ENCODE measurements at places on chromosomes 5 and 9.
A peak's percentile ranks its signal among the peaks of the same experiment; 100 is the strongest.

- DNase-seq, result peak; percentile 97
Measured at GRCh38 chr5:76805821-76806505, 12.9 kb upstream of the F2RL1 start.

GRCh38 chr9:124140941-124141568 is 116.7 kb upstream of the NEK6 start:
- no peak for DNase-seq

- no peak for DNase-seq
Measured at GRCh38 chr9:136344544-136345280, 17.4 kb downstream of the GPSM1 start.

DNA sequence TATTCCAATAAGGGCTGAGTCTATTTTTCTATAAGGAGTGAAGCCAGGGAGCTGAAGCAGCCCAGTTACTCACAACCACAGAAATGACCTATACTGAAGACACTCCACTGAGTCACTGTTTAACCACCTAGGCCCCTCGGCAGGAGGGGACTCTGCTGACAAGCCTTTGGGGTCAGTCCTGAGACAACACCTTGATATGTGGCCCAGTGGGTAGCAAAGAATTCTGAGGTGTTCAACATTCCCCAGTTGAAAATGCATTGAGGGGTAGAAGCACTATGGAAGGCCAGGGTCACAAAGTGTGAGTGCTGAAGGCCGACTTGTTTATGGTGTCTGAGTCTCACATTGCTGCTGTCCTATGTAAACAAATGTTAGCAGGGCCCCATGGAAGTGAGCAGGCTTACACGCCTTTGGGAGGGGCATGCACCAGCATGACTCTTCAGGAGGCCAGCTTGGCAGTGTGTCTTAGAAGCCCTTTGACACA is 112.6 kb upstream of the NFIL3 start:
- DNase-seq, result peak; percentile 49

- DNase-seq, result no peak
Measured at GRCh38 chr5:95554331-95554646, 488 bp downstream of the SKIC3 start.

DNA sequence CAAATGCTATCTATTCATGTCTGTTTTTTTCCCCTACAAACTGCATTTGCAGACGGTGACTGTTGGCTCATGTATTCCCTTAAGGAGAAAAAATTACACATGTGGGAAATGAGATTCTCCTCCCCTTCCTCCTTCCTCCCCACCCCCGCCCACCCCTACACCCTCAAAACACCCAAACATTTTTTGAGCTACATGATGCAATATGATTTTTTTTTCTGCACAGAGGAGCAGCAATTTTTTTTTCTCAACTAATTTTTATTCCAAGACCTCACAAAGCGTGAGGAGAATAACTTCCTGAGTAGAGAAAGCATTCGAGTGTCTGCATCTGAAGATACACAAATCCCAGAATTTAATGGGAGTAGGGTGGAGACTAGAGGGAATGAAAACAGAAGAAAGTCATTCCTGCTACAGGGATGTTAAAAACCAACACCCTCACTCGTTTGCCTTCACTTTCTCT is 118.1 kb downstream of the PRDM6 start:
- DNase-seq, result peak; percentile 87

DNA sequence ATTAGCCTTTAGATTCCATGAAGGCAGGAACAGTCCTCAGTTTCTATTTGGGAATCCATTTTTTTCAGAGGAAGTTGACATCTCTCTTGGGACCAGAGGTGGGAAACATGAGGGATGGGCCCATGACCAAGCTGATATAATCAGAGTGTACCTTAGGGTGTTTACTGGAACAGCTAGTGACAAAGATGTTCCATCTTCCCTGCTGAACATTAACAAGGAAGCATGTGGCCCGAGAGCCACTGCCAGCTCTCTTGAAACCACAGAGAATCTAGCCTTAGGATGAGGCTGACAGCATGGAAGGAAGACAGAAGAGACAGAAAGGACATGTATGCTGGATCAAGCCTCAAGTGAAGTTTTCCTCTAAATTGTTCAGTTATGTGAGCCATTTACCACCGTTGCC is 16.0 kb downstream of the AQP3 start:
- DNase-seq, result no peak

GRCh38 chr9:22073349-22073748 is 64.2 kb upstream of the CDKN2B start:
- DNase-seq, result no peak

GRCh38 chr9:14316602-14317300 is 2.8 kb upstream of the NFIB start:
- DNase-seq, result peak; percentile 51

DNA sequence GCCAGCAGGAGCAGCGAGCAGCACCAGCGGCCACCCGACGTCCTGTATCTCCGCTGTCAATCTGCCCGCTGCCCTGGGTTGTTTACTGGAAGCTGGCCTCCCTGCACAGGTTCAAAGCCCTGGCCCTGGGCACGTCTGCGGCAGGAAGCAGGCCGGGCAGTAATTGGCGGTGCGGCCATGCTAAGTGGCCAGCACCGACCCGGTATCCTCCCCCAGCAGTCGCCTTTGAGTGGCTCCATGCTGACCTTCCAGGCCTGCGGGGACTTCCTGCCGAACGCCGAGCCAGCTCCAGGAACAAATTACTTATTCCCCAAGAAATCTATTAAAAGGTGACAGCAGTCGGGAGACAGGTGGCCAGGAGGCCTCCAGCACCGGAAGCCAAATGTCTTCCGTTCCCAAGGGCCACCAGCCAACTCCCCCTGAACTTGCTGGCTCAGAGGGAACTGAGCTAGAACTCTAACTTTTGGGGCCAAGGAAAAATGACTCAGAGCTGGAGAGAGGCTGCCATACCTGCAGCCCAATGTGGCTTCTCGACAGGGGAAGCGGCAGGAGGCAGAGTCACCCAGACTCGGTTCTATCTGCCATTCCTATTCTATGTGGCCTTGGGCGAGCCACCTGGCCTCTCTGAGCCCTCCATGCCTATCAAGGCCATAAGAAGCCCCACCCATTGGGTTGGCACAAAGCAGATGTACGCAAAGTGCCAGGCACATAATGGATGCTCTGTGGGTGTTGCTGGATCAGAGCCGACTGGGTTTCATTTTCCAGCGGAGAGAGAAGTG is 13.7 kb upstream of the PSMB7 start:
- no peak for DNase-seq

GRCh38 chr5:89351222-89351621 is 468.2 kb upstream of the MEF2C start:
- DNase-seq, result peak; percentile 70

GRCh38 chr5:14685757-14686156 is 21.2 kb downstream of the OTULIN start:
- peak; percentile 74 for DNase-seq

GRCh38 chr9:96141666-96142065 is 160.3 kb downstream of the HSD17B3 start:
- no peak for DNase-seq

GRCh38 chr5:116773926-116774325 is 199.3 kb upstream of the SEMA6A start:
- no peak for DNase-seq

- no peak for DNase-seq
Measured at GRCh38 chr9:16928179-16928945, 57.9 kb upstream of the BNC2 start.

DNA sequence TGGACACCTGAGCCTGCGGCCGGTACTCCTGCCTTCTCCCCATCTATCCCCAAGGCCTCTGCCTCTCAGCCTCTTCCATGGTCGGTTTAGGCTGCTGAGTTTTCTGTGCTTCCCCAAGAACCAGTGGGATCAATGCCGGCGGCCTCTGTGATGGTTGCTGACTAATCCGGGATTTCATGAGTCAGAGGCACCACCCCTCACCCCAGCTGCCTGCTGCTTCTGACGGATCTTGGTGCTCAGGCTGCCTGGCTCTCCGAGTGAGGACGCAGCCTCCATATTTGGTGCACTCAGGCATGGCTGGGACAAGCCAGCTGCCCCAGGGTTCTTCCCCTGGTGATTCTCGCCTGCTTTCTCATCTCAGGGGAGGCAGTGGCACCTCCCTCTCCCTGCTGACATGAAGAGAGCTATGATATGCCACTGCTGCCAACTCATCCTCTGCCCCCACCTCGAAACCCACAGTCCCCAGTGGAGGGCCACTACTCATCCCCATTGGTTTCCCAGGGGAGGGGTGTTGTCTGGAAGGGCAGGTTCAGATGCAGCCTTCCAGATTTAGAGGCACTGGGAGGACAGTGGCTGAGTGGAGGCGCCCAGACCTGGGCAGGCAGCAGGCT is 3.3 kb upstream of the MAN1B1 start:
- DNase-seq, result peak; percentile 96

DNA sequence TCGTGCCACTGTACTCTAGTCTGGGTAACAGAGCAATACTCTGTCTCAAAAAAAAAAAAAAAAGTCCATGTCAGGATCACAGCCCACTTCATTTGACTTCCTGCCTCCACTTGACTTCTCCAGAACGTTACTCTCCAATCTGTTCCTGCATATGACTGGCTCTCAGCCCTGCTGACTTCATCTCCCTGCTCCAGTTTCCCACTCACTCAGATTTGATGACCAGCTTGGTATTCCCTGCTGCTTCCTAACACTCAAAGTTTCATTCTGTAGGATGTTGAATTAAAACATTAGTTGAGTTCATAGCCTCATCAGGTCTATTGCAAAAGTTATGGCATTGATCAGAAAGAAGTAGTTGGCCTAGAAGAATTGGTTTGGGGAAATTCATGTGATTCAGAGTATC is 52.3 kb downstream of the UGCG start:
- DNase-seq, result no peak

GRCh38 chr9:72332351-72332750 is 32.7 kb downstream of the ZFAND5 start:
- DNase-seq, result no peak

DNA sequence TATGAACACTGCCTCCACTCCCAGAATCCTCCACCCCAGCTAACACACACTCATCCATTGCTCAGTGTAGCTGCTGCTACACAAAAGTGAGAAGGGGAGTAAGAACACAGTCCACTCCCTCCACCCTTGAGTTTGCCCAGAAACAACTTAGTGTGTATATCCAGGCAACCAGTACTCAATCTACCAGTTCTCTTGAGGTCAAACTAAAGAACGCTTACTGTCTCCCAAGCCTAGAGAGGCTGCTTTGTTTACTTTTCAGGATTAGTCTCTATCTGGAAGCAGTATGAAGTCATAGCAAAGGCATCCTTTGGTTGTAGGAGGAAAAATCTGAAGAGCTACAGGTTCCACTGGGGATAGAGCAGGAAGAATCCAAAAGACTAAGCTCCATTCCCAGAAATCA is 296.3 kb downstream of the KCNN2 start:
- no peak for DNase-seq

GRCh38 chr5:119353686-119354366 is 2.0 kb upstream of the TNFAIP8 start:
- DNase-seq, result no peak

- no peak for DNase-seq
Measured at GRCh38 chr9:87152256-87152655, 204.9 kb upstream of the GAS1 start.

DNA sequence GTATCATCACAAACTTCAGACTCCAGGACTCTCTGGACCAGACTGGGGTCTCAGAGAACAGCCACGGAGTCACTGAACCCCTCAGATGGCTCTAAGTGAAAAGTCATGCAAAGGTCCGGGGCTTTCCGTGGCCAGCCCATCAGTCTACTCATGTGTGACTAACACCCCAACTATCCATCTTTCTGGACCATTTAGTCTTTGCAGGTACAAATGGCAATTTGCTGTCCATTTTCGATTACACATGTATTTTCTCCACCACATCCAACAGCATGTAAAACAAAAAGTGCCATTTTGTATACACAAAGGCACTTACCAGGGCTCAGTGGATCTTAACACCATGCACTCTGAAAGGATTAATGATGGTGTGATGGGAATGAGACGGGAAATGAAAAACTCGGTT is 387.7 kb downstream of the BNC2 start:
- DNase-seq, result no peak

DNA sequence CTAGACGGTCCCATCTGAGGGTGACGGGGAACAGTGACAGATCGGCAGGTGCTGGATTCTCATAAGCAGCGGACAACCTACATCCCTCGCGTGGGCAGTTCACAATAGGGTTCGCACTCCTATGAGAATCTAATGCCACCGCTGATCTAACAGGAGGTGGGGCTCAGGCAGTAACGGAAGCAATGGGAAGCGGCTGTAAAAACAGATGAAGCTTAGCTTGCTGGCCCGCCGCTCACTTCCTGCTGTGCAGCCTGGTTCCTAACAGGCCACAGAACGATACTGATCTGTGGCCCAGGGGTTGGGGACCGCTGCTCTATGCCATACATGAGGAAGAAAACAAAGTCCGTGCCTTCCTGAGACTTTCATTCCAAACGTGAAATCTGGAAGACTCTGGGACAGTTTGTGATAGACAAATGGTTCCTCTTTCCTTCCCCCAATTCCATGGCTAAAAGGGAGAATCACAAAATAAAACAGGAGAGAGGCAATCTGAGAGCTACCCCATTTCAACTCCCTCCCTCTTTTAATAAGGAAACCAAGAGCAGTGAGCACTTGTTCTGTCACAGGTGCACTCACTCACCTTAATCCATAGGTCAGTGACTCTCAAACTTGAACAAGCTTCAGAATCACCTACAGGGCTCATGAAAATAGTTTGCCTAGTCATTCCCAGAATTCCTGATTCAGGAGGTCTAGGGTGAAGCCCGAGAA is 12.1 kb downstream of the PDCL start:
- DNase-seq, result no peak

DNA sequence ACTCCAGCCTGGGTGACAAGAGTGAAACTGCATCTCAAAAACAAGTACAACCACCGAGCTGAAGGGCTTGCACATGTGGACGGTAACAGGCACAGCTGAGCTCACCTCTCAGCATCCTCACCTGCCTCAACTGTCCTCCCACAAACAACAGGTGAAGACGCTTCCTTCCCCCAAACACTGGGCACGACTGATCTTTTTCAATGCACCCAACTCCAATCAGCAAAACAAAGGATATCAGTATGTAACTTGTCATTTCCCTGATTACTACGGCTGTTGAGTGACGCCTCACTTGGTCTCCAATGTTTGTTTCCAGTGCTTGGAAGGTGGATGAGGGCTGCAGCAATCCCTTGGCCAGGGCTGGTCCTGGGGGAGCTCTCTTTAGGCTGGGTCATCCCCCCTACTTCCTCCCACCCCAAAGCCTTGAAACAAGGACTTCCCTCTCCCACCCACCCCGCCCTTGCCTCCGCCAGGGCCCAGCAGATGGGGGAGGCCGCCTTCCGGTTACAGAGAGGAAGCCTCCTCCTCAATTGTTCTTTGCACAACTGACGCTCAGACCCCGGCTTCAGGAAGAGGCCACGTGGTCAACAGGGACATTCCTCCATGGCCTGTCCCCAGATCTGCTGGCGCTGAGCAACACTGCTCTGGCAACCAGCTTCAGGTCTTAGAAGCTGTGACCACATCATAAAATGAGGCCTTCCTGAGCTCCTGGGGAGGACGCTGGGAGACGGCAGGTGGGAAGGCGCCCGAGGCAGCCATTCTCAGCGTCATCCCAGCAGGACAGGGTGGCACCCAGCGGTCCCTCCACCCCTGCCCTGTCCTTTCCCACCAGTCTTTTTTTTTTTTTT is 5.9 kb downstream of the FAM78A start:
- DNase-seq, result no peak

- DNase-seq, result no peak
Measured at GRCh38 chr5:15687401-15687800, 187.4 kb downstream of the FBXL7 start.

GRCh38 chr9:127567730-127568617 is 44.1 kb upstream of the STXBP1 start:
- no peak for DNase-seq

- no peak for DNase-seq
Measured at GRCh38 chr9:74493512-74493911, 3.6 kb upstream of the RORB start.

- DNase-seq, result peak; percentile 69
Measured at GRCh38 chr5:82635561-82636288, 357.6 kb upstream of the RPS23 start.

- DNase-seq, result no peak
Measured at GRCh38 chr9:114372921-114373448, 14.8 kb downstream of the AKNA start.
